ENCODE measurements at places on chromosomes 2 and 18. TPM values are rescaled to one million over a fixed set of nuclear protein-coding genes. Genes with fewer than 3 reads are reported as not detected.

- no peak for DNase-seq
Observed at GRCh38 chr2:71799013-71799575, 345.7 kb downstream of the DYSF start.

GRCh38 chr2:240929364-240930095 is 23.4 kb downstream of the CROCC2 start:
- no peak for DNase-seq

GRCh38 chr2:179240481-179241451 is 23.9 kb downstream of the SESTD1 start:
- no peak for DNase-seq

GRCh38 chr2:70043252-70043875 is 43.9 kb upstream of the PCBP1 start:
- DNase-seq: no peak

- peak; percentile 22 for DNase-seq
Observed at GRCh38 chr2:111118981-111119821, 1.5 kb upstream of the BCL2L11 start.

- no peak for DNase-seq
Observed at GRCh38 chr18:63073481-63073880, 246.1 kb downstream of the BCL2 start.

- no peak for DNase-seq
Observed at GRCh38 chr2:16664809-16665747, 556 bp downstream of the CYRIA start.

- DNase-seq: no peak
Observed at GRCh38 chr18:44786688-44787087, 106.0 kb downstream of the SETBP1 start.

GRCh38 chr2:60295636-60295962 is 257.9 kb downstream of the BCL11A start:
- DNase-seq: no peak

- DNase-seq: no peak
Observed at GRCh38 chr2:137420744-137421143, 543.5 kb upstream of the HNMT start.

DNA sequence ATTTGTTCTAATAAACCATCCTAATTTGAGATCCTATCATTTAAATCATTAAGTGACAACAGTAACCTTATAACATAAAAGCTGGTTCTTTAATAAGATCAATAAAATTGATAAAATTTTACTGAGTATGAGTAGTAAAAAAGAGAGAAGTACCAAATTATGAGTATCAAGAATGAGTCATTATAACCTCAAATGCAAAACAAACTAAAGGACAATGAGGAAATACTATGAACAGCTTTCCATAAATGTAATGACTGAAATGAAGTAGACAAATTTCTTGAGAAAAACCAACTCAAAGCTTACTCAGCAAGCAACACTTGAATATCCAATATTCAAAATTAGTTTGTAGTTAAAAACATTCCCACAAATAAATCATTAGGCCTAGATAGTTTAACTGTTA is 433.0 kb downstream of the ZEB2 start:
- DNase-seq: peak; percentile 6

GRCh38 chr2:74406035-74406434 is 15.4 kb downstream of the C2orf81 start:
- DNase-seq: no peak

DNA sequence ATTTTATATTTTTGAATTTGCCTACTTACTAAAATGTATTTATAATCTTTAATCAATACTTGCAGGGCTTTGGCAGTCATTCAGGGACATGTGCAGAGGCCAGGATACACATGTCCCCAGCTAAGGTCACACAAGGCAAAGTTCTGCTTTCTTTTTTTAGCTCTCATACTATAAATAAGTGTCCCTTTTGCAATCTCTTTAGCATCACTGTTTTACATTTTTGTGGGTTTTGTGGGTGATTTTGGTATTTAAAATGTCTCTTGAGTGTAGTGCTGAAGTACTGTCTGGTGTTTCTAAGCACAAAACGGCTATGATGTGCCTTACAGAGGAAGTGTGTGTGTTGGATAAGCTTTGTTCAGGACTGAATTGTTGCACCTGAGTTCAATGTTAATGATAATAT is 309.0 kb upstream of the GULP1 start:
- no peak for DNase-seq

GRCh38 chr2:131517106-131517831 is 10.4 kb upstream of the CCDC74A start:
- no peak for DNase-seq

DNA sequence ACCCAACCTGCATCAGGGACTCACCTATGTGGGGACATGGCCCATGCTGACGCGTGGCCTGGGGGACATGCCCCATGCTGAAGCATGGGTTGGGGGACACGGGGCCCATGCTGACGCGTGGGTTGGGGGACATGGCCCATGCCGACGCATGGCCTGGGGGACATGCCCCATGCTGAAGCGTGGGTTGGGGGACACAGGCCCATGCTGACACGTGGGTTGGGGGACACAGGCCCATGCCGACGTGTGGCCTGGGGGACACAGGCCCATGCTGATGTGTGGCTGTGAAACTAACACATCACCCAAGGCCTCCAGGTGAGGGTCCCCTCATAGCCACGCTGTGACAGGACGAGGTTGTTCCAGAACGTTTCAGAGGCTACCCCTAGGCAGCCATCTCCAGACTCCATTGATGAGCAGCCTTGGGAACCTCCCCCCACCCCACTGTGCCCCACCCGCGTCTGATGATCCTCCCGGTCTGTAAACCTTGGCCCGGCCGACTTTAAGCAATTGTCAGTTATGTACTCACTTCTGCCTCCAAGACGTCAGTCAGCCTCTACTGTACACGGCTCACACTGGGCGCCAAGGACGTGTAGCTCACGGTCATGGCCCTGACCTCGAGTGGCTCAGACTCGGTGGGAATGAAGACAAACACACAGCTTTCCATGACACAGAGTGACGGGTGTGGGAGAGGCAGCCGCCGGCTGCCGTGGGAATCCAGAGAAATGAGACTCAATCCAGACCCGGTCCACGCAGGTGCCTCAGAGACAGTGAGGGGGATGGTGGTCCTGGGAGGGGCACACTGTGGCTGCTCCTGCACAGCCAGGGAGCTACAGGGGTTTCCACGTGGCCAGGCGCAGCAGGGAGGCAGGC is 50.2 kb upstream of the SLC66A3 start:
- no peak for DNase-seq

DNA sequence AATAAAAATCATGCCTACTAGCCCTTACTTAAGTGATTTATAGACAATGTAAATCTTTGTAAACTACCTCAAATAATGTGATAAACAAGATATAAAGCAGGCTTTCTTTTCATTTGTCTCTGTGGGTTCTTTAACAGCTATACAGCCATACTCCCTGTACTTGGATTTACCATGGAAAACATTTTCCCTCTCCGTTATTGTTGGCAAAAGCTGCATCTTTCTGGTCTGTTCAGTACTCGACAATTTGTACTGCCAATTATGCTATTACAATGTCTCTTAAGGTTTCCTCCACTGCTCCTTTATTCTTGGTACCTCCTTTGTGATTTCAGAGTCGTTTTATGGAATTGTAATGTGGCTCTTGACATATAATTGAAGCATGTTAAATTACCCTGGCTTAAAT is 426.3 kb upstream of the PKDCC start:
- no peak for DNase-seq

GRCh38 chr2:175063741-175064140 is 58.6 kb upstream of the CHN1 start:
- no peak for DNase-seq

GRCh38 chr2:24903161-24904103 is 16.6 kb downstream of the ADCY3 start:
- no peak for DNase-seq

- DNase-seq: no peak
Observed at GRCh38 chr18:51943281-51943680, 396.7 kb upstream of the DCC start.

DNA sequence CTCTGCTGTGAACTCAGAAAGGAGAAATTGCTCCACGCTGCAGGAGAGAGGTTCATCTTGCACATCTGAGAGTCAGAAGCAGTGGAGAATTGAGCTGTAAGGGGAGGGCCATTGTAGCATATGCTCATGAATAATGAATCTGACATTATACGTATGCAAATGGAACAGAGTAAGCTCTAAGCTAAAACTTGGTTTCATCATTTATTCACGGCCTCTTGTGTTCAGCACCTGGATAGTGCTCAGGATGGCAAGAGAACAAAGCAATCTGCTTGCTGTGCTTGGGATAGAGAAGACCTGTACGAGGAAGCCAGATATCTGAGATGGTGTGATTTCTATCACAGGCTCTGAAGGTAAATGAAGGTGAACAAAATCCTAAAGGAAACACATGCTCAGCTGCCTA is 87.9 kb upstream of the GCFC2 start:
- no peak for DNase-seq

DNA sequence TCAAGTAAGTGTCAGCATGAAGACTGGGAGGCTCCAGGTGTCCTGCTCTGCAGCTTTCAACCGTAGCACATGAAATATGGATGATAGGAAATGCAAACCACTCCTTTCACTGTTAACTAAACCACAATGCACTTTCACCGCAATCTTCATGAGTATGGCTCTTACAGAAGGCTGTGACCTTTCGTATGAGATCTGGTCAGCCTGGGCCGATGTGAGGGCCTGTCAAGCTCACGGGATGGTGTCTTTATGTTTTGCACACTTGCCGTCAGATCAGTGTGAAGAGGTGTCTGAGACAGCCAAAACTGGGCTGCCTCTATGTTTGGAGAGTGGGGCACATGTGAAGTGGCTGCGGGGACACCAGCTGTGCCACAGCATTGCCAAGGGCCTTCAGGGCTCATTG is 62.8 kb upstream of the AFF3 start:
- DNase-seq: no peak

DNA sequence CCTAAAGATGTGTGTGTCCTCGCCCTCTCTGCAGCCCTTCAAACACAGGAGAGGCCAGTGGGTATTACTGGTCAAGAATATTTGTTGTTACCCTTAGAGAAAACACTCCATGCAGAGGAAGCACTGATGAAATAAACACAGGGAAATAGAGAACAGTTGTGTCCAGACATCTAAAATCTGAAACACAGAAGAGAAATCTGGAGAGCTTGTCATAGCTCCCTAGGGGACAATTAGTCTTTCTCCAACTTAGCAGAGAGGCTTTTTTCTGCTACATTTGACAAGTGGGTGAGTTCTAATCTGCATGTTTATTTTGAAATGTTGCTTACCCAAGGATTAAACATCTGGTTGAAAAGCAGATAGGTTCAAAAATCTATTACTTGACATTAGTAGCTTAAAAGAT is 190.1 kb downstream of the CTNNA2 start:
- DNase-seq: no peak

DNA sequence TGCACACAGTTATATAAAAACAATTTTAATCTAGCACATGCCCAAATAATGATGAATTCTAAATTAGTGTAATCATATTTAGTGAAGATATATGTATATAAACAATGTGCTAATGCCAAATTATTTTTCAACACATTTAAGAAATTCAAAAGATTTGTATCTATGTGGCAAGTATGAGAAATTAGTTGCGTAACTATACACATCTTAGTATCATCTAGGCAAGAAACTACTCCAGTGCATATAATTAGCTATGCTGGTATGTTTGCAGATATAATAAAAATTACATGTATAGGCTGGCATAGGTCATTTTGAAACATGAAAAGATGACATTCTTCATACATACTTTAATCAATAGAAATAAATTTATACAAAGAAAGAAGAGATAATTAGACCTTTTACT is 252.0 kb upstream of the VWC2L start:
- DNase-seq: no peak

DNA sequence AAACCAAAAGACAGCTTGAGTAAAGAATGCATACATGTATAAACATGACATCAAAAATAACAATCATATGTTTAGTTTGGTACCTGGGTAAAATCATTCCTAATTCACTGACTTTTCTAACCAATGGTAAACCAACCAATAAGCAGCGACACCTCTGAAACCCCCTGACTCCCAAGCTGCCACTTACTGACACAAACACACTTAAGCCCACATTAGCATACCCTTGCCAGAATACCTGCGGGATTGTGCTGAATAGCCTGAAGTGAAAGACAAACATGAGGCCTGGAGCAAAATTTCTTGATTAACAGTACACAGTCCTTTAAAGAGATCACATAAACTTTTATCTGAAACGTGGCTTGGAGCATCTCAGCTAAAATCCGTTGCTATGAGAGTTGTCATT is 902.9 kb downstream of the TMEM182 start:
- no peak for DNase-seq

DNA sequence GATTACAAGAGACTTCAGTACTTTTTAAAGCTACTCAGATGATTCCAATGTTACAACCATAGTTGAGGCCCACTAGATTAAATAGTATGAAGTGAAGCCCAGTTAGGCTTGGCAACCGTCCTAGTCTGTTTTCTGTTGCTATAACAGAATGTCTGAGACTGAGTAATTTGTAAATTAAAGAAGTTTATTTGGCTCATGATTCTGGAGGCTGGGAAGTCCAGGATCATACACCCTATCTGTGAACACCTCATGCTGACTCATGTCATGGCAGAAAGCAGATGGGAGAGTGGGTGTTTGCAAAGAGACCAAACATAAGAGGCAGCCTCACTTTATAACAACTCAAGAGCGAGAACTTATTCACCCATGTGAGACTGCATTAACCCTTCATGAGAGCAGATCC is 63.1 kb downstream of the CCDC150 start:
- DNase-seq: no peak

DNA sequence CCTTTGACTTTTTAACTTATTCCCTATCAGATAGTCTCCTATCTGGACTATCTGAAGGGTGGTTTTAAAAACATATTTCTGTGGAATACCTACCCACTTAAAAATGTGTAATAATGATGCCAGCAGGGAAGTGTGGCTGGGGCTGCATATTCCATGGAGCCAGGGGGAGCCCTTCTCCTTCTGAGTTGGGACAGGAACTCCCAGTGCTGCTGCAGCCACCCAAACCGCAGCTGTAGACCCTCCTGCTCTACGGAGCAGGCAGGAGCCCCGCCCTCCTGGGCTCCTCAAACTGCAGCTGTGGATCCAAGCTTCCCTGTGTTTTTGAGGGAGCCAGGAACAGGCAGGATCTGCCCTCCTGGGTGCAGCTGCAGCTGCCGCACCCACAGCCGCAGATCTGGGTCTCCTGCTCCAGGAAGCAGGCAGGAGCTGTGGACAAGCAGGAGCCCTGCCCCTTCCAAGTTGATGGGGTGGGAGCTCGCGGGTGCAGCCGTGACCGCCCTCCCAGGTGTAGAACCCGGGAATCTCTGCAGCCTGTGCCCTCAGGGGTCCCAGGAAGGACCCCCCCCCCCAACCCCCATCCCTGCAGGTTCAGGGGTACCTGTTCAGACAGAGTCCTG is 57.8 kb downstream of the PDK1 start:
- DNase-seq: no peak

GRCh38 chr2:37301408-37301807 is 23.2 kb downstream of the PRKD3 start:
- DNase-seq: no peak

GRCh38 chr2:137175246-137175645 is 409.9 kb downstream of the THSD7B start:
- DNase-seq: no peak

GRCh38 chr2:73297586-73297985 is 4.2 kb upstream of the EGR4 start:
- no peak for DNase-seq

Gene INPP5D
- total RNA-seq: 43.3 TPM

Gene CFAP65
- total RNA-seq: not detected

Gene SMARCAL1
- 28.2 TPM for total RNA-seq

Gene SH3RF3
- total RNA-seq: 9.4 TPM

Gene PROM2
- total RNA-seq: 0.60 TPM

Gene TUBB8B
- total RNA-seq: 1.1 TPM

Gene ICA1L
- 3.7 TPM for total RNA-seq

Gene KCNK3
- total RNA-seq: not detected

Gene RIT2
- not detected for total RNA-seq

Gene UGT1A4
- total RNA-seq: not detected

Gene PRKAG3
- total RNA-seq: not detected

Gene CD207
- not detected for total RNA-seq

Gene RUFY4
- not detected for total RNA-seq

Gene ABCG5
- total RNA-seq: not detected

Data from endothelial cell of umbilical vein (primary cell).